SW480 (cell line): ENCODE measurements at places on chromosomes 4 and X.

DNA sequence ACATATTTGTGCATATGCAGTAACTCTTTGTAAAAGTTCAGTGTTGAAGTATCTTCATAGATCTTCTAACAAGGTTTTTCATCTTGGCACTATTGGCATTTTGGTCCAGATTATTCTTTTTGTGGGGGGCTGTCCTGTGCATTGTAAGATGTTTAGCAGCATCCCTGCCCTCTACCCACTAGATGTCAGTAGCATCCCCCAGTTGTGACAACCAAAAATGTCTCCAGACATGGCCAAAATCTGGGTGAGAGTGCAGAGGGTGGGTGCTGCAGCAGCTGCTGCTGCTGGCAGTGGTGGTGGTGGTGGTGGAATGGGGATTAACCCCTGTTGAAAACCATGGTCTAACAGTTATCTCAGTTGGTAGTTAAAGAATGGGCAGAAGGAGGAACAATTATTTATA is 370.0 kb downstream of the GPAT3 start:
- DNase-seq = peak; percentile 6

- no peak for DNase-seq
These were observed 168.0 kb downstream of the GALNTL6 start for GRCh38 chr4:171981185-171981584.

GRCh38 chr4:186719925-186720694 is 3.5 kb downstream of the FAT1 start:
- no peak for DNase-seq

DNA sequence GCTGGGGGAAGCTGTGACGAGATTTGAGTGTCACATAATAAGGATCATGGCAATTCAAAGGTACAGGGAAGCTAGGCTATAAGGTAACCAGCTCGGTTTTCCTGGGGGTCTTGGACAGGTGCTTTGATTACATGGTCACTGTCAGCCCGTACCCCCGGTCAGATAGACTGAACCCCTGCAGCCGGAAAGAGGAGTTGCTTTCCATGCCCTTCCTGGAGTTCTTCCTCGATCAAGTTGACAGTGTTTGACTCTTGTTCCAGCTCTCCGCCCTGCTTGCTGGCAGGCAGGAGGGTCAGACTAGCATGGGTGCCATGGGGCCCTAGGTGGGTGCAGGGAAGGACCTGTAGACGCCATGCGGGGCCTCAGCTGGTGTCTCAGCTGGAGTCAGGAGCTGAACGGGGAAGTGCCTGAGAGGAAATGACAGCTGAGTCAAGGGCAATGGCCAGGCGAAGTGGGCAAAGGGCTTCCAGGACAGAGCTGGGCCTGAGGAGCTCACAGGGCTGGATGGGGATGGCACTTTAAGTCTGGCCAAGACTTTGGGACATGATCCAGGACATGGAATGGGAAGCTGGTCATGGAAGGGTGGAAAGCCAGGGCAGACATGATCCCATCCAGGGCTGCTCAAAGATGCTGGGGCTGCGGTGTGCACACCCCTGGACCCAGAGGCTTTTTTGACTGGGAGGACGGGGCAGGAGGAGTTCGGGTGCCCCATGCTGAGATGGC is 1.6 kb downstream of the TMEM187 start:
- DNase-seq = no peak

DNA sequence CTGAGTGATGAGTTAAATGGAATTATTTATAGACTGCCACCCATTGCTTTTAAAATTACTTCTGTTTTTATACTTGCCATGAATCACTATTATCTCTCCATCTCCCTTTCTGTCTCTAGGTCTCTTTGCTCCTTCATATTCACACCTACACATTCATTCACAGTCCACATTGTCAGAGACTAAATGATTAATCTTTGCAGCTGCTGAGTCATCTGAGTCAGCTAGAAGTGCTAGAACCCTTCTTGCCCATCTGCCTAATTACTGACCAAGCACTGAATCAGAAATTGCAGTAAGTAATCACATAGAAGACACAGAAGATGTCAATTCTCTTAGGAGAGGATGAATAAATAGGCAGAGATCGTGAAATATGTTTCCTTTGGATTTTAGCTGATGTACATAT is 31.6 kb upstream of the RPS6KA6 start:
- DNase-seq = no peak

- no peak for DNase-seq
These were observed 63.1 kb downstream of the NPY2R start for GRCh38 chr4:155271557-155271956.

GRCh38 chr4:128942607-128943006 is 133.1 kb downstream of the JADE1 start:
- no peak for DNase-seq

- DNase-seq = no peak
These were observed 14.0 kb downstream of the APOOL start for GRCh38 chrX:85017721-85018120.
